ENCODE measurements at places on chromosomes 7 and 10.
A peak's percentile ranks its signal among the peaks of the same experiment; 100 is the strongest.

GRCh38 chr7:151940048-151940811 is 16.0 kb upstream of the GALNTL5 start:
- DNase-seq = peak; percentile 78

GRCh38 chr7:140010194-140010895 is 52.4 kb downstream of the PARP12 start:
- DNase-seq = no peak

GRCh38 chr7:17746020-17746530 is 194.2 kb downstream of the SNX13 start:
- DNase-seq = no peak

DNA sequence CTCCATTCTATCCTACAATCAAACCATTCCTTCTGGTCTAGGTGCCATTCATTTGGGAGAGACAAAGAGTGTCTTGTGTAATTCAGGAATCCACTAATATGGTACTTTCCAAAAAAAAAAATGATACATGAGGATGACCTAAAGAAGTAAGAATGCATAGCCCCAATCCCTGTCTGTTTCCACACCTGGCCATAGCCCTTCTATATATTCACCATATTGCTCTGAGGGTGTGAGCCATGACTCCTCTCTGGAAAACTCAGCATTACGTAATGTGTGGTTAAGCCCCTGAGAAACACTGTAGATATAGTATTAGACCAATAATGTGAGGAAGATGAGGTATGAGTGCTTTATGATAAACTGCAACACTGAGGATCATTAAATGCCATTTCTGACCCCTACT is 592.7 kb downstream of the INHBA start:
- DNase-seq = peak; percentile 60

Data from amniotic epithelial cell (primary cell).